ENCODE measurements at places on chromosomes 13 and 19.
A peak's percentile ranks its signal among the peaks of the same experiment; 100 is the strongest.

DNA sequence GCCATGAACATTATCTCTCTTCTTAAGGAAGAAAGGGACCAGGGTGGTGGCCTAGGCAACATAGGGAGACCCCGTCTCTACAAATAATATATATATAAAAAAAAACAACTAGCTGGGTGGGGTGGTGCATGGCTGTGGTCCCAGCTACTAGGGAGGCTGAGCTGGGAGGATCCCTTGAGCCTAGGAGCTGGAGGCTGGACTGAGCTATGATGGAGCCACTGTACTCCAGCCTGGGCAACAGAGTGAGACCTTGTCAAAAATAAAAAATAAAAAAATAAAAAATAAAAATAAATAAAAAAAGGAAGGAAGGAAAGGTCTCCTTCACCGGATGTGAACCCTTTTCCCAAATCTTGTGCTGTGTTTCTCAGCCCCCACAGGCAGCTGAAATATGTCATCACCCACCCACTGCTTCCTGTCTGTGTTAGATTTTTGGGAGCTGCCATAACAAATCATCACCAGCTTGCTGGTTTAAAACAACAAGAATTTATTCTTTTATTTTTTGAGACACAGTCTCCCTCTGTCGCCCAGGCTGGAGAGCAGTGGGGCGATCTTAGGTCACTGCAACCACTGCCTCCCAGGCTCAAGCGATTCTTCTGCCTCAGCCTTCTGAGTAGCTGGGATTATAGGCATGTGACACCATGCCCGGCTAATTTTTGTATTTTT, 9.5 kb upstream of the TSPAN16 start:
- peak; percentile 75 for DNase-seq

- no peak for DNase-seq
These were observed 33.3 kb upstream of the MICU2 start for GRCh38 chr13:21637296-21637695.

- peak; percentile 70 for DNase-seq
These were observed 6.6 kb downstream of the EPS8L1 start for GRCh38 chr19:55082020-55082851.

DNA sequence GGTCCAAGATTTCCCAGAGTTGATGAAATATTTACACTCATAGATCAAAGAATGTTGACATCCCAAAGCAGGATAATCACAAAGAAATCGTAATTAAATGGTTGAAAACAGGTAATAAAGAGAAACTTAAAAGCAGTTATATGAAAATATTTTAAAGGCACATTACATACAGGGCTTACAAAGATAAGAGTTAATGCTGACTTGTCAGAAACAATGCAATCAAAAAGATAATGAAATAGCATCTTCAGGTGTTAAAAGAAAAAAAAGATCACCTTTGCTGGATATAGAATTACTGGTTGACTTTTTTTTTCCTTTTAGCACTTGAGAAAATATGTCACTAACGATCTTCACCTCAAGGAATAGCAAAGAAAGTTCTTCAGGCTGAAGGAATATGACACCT, 48.8 kb downstream of the KCTD15 start:
- no peak for DNase-seq

DNA sequence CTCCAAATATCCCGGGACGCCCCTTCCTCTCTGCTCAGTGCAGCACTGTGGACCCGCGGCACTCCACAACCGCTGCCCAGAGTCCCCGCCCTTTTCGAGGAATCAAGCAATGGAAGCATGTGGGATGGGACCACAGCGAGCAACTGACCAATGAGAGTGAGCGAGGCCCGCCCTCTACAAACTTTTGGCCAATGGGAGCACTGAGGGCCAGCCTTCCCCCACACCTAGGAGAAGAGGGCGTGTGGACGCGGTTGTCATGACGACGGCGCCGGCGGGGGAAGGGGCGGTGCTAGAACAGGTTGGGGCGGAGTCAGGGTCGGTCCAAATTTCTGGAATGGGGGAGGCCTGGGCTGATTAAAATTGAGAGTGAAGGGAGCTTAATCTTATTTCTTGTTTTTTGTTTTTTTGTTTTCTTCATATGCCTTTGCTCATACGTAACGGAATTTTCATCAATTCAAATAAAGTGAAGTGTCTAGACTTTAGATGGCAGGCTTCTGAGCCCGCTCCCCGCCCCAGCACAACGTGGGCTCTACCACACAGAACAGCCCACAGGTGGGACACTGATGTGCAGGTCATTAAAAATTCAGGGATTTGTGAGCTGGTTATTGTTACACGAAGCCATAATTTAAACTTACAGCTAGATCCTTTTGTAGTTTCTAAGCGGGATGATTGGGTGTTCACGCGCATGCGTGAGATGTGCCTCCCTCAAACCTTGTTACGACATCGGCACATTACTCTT, at the start of gene DNAAF3:
Gene DNAAF3 (minus strand): TSS at position 84 of the 739 bp plus-strand sequence. CDS start 200 bp downstream, outside the sequence.
- DNase-seq = peak; percentile 97

DNA sequence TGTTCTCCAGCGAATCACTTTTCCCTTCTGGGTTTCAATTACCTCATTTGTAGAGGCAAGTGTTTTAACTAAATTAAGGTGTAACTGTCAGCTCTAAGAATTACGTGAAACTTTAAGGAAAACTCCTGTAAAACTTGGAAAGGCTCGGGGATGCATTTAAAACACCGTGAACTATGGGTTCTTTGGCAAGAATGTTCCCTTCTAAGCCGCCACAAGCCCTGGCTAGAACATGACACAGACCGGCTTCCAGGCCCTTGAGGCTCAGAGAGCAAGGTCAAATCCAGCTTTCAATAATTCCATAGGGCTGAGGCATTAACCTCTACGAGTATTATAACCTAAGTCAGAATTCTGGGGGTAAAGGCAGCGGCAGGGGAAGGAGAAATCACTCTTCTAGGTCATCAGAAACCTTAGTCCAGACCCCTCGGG, 685 bp downstream of the VWA8 start:
- DNase-seq = peak; percentile 37

DNA sequence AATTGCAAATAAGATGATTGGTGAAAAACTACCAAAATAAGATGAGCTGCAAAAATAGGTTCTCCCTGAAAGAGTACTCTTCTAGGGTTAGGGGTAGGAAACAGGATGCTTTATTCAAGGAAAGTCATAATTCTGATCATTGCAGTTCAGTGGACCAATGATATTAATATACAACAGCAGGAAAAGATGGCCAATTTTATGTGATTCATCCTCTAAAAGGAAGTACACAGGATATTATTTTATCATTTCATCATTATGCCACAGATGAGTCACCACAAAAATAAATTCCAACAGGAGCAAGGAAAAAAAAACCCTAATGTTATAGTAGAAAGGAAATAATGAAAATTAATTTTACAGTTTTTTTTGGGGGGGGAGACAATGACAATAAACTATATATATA, 205.0 kb downstream of the NALCN start:
- peak; percentile 72 for DNase-seq

- no peak for DNase-seq
These were observed 213.6 kb downstream of the PCDH20 start for GRCh38 chr13:61202042-61202441.

DNA sequence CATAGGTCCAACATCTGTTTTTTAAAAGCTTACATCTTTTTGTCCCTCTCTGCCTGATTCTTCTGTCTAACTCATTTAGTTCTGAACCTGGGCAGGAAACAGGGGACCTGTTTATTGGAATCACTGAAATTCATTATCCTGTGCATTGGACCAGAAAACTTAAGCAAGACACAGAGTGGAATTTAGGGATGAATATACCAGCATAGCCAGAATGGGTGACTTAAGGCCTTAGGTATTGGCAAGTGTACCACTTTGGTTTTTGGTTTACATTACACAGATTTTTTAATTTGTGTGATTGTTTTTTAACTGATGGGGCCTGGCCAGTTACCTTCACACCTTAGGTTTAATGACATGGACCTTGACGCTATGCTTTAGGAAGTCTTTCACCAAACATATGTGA, 232.5 kb downstream of the GPC5 start:
- no peak for DNase-seq

- DNase-seq = no peak
These were observed 26.1 kb downstream of the MBNL2 start for GRCh38 chr13:97248243-97248642.

GRCh38 chr19:802498-803098, 5.3 kb downstream of the PTBP1 start:
- DNase-seq = peak; percentile 16

- no peak for DNase-seq
These were observed 148.1 kb downstream of the NHLRC3 start for GRCh38 chr13:39186205-39186875.

DNA sequence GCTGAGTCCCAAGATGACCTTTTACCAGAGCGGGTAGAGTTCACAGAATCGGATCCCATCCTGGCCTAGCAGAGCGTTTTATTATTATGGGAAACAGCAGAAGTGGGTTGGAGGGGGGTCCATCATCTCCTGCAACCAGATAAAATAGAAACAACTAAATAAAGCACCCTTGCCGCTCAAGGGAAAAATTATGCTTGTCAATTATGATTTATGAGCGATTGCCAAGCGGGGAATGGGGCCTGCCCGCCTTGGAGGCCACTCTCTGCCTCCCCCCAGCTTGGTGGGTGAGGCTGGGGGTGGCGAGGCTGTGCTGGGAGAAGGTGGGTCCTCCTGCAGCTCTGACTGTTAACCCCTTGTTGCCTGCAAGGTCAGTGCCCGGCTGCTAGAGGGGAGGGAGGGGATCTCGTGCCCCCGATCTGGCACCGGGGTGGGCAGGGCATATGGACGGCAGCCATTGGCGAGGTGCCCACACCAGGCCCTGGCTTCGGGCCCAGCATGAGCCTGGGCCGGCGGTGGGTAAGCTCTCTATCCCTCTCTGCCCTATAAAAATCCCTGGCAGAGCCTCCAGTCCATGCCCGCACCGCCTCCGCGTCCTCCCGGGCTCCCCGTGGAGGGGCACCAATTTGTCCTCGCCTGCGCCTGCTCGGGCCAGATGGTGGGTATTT, 129.1 kb downstream of the URI1 start:
- no peak for DNase-seq

DNA sequence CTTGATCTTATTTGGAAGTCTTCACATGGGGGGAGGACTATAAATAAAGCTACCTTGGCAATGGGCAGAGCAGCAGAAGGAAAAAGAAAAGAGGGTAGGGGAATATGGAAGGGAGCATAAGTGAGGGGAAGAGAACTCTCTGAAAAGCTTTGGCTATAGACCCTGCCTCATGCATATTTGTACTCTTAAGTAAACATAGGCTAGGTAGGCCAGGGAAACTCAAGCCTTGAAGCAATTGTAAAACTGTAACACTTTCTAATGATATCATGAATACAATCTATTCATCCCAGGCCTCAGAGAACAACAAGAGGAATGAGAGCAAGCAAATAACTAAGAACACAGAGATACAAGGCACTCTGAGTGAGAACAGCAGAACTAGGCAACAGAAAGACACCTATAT, 20.4 kb downstream of the MYCBP2 start:
- DNase-seq = peak; percentile 48

GRCh38 chr19:2732157-2732725, 7.6 kb downstream of the SLC39A3 start:
- DNase-seq = no peak

DNA sequence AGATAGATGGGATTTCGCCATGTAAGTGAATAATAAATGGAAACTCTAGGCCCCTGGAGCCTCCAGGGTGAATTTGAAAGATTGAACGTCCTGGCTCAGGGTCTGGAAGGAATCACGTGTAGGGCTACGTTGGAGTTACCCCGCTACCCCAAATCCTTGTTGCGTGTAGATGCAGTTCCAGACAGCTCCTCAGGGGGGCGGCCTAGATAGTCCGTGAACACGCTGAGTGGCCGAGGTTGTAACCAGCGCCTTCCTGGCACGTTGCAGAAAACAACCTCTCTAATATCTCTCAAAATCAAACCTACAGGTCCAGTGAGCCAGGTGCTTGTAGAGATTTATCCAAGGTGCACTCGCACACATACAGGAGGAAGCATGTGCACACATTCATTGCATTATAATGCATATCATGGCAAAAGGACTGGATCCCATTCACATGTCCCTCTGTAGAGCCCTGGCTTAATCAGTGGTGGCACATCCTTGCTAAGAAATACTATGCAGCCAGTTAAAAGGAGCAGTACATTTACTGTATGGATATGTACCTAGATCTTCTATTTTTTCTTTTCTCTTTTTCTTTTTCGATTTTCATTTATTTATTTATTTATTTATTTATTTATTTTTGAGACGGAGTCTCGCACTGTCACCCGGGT, 2.5 kb upstream of the KEAP1 start:
- peak; percentile 71 for DNase-seq

DNA sequence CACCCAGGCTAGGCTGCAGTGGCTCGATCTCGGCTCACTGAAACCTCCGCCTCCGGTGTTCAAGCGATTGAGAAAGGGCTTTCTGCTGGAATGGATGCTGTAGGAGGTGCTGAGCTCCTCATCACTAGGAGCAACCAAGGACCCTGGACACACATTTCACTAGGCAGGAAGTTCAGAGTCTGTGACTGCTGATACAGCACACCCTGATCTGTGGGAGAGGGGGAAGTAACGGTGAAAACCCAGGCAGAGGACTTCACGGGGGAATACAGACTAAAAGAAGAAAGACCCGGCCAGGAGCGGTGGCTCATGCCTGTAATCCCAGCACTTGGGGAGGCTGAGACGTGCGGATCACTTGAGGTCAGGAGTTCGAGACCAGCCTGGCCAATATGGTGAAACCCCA, 11.9 kb upstream of the NOTCH3 start:
- DNase-seq = no peak

- peak; percentile 70 for DNase-seq
These were observed 918 bp upstream of the LHB start for GRCh38 chr19:49017666-49018351.

DNA sequence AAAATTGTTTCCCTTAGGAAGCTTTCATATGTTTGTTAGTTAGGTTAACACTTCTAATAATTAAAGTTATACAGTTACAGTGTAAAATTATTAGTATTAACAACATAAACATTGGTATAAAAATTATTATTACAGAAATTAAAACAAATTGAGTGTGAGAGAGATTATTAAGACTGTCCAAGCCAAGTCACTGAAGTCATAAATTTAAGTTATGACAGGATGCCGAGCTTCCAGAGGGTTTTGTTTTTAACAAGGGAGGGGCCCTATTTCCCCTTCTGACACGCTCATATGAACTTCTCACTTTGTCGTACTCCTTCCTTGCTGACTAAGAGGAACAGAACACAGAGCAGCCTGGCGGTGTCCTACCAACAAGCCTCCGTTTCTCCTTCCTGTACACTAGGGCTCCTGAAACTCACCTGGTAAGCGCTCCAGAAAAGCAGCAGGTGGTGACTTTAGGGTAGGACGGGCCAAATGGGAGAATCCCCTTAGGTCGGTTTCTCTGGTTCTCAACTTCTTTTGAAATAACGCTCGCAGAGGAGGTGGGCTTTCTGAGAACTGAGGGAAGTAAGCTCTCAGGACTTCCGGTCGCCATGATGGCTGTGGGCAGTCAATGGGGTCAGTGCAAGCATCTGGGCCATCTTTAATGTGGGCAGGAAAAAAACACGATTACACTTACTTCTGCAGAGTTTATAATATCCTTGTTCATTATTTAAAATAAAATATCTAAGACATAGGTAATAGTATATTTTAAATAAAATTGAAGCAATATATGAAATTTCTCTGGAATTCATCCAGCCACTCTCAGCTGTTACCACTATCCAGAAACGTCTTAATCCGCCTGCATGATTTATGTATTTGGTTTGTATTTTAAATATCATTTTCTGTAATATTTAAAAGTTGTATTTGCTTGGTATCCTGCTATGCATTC, at the start of gene CARD8:
Gene CARD8 (minus strand): TSS at position 537 of the 928 bp plus-strand sequence. CDS start 14,892 bp downstream, outside the sequence.
- peak; percentile 94 for DNase-seq
